ENCODE measurements at places on chromosomes 6 and 20.
A peak's percentile ranks its signal among the peaks of the same experiment; 100 is the strongest.

DNA sequence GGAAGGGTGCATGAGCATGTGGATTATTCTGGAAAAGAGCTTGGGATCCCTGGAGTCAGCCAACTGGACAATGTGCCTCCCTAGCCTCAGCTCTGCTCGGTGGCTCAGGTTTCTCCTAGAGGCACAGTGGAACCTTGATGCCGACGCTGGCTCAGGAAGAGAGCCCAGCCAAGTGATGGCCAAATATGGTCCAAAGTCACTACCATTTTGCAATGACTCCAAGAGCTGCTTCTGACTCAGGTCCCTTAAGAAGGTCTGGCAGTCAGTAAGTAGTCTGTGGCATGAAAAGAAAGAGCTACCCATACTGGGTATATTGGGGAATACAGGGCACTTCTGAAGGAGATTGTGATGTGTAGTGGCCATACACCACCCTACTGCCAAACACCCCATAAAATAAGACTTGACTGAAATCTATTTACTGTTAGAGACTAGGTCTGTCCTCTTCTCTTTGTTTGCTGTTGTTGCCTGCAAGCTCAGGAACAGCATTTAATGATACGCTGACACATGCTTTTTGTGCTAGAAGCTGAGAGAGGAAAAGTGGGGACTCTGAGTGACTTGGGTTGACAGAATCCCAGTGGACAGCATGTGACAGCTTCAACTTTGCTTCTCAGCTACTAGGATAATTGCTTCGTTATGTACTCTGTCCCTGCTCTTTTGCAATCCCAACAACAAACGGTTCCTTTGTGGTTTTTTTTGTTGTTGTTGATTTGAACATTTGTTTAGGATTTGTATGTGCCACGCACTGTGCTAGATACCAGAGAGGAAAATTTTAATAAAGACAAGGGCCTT is 30.3 kb upstream of the OGFRL1 start:
- DNase-seq = no peak

DNA sequence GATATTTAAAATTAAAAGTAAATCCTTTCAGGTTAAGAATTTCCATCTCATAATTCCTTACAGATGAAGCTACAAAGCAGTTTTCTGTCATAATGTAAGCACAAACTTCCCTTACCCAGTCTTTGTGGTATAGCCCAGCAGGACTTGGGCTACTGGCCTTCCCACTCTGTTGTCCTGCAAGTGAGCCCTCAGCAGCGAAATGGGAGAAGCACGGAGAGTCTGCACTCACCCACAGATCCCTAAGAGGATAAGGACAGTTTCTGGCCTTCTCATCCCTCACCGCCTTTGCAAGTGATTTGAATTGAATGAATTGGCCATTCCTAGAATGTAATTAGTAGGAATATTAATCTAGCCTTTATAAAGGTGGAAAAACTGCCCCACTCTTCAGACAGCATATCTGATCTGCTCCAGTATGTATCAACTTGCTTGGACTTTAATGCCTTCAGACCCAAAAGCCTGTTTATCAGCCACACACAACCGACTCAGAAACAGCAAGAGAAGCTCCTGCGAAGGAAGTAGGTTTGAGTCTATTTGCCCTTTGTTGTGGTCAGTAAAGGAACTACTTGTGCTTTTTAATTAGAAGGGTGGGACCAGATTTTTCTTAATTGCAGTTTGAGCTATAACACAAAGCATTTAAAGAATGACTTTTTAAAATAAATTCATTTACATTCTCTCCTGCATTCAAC is 29.9 kb upstream of the PRDM1 start:
- DNase-seq = peak; percentile 39

- no peak for DNase-seq
Measured at GRCh38 chr6:23377830-23378229, 748.2 kb upstream of the NRSN1 start.

DNA sequence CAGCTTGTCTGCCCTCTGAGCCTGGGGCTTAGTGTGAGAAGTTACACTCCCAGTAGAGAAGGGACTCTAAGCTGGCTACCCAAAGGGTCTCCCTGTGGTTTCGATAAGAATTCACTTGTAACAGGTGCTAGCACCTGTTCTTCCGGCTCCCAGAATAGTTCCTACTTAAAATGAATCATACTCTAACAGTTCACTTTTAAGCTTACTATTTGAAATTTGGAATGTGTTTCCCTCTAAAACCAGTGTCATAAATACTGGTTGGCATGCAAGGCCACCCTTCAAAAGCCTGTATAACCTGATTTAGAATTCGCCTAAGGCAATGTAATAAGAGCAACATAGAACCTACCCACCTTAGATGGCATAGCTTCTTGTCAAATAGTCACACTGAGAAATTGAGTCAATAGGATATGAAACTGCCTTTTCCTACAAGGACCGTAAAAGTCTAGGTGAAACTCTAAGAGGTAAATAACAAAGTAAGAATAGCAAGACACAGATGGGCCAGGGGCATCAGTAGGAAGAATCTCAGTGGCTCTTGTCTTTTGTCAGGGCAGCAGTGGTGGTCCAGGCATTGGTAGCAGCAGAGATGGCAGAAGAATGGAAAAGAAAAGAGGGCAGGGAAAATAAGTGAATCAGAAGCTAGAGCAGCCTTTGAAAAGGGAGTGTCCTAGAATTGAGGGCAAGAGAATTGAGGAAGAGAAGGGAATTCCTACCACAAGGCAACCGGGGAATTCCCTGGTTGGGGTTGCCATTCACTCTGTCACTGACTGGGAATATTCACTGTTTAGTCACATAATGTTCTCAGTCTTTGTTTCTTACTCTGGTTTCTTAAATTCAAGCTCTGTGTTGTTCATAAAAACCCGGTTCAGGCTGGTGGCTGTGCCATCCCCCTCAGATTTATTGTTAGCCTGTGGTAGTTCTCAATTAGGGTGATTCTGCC is 91.5 kb downstream of the HIVEP2 start:
- peak; percentile 51 for DNase-seq

GRCh38 chr20:46050444-46050843 is 21.4 kb downstream of the SLC12A5 start:
- no peak for DNase-seq

DNA sequence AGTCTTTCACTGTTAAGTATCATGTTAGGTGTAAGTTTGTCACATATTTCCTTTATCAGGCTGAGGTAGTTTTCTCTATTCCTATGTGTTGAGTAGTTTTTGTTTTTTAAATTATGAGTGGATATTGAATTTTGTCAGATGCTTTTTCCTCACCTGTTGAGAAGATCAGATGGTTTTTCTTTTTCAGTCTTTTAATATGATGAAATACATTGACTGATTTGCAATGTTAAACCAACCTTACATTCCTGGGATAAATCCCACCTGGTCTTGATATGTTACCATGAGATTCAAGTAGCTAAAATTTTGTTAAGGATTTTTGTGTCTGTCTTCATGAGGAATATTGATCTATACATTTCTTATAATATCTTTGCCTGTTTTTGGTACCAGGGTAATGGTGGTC is 52.1 kb downstream of the FOXO3 start:
- DNase-seq = no peak

- no peak for DNase-seq
Measured at GRCh38 chr20:62985444-62985778, 21.4 kb downstream of the BHLHE23 start.

- peak; percentile 76 for DNase-seq
Measured at GRCh38 chr20:32155017-32155981, 45.8 kb downstream of the TM9SF4 start.

- no peak for DNase-seq
Measured at GRCh38 chr6:163175301-163175700, 239.2 kb upstream of the QKI start.

DNA sequence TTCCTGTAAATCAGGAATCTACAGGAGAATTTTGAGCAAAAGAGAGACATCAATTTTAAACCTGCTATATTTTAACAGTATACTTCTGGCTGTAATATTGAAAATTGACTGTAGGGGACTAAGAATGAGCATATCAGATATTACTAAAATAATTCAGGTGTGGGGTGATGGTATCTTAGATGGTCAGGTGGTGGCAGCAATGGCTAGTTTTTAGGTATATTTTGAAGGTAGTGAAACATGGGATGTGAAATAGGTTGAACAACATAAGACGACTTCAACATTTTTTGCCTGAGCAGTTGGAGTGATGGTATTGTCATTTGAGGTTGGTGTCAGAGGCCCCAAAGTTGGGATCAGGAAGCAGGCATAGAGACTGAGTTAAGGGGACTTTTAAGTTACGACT is 32.1 kb downstream of the FAM83B start:
- DNase-seq = no peak

- no peak for DNase-seq
Measured at GRCh38 chr20:58260006-58260405, 31.6 kb upstream of the ANKRD60 start.

- no peak for DNase-seq
Measured at GRCh38 chr20:53136473-53136872, 164.3 kb downstream of the TSHZ2 start.

DNA sequence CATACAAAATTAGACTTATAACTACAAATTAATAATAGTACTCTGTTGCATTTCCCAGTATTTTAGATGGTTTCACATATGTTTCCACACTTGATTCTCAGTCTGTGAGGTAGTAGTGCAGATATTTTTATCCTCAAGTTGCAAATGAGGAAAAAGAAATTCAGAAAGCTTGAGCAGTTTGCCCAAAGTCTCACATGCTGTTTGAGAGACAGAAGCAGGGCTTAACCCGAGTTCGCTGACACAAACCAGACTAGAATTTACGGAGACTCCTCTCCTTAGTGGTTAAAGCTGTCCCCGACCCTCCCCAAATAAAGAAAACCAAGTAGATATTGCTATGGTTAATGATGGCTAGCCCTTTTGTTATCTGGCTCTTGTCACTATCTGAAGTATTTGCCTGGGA is 126.2 kb downstream of the TIAM2 start:
- no peak for DNase-seq

- DNase-seq = no peak
Measured at GRCh38 chr6:74282143-74282689, 586.2 kb downstream of the CD109 start.

- DNase-seq = no peak
Measured at GRCh38 chr20:58094698-58095097, 133.8 kb downstream of the ANKRD60 start.

- DNase-seq = no peak
Measured at GRCh38 chr20:9889270-9889981, 50.5 kb upstream of the PAK5 start.

DNA sequence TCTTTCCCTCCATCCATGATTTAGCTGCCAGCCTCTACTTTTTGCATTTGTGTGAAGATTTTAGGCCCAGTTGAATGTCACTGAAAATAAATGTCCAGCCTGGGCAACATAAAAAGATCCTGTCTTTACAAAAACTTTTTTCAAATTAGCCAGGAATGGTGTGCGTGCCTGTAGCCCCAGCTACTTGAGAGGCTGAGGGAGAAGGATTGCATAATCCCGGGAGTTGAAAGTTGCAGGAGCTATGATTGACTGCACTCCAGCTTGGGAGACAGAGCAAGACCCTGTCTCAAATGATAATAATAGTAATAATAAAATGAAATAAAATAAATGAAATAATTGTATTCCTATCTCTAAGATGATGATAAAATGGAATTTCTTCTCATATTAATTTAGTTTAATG is 5.0 kb upstream of the GFOD1 start:
- DNase-seq = no peak

DNA sequence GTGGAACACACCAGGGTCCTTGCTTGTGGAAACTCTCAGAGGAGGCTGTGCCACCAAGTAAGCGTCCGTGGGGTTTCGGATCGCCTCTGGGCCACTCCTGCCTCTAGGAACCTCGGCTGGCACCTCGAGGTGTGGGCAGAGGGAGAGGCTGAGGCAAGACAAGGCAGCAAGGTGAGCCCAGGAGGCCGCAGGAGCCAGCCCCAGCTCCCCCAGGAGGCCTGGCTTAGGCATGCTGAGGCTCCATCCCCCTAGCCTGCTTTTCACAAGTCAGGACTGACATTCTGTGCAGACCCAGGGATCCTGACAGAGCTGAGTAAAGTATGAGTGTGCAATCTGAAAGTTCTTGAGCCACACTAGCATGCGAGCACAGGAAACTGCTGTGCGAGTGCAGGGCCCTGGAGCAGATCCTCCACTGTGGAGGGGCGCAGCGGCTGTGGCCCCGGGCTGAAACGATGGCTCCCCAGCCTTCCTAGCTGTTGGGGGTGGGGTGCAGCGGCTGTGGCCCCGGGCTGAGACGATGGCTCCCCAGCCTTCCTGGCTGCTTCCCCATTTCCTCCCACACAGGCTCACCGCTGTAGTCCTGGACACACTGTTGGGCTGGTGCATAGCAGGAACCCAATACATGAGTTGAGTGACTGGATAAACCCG is 75.2 kb upstream of the CD93 start:
- DNase-seq = no peak

DNA sequence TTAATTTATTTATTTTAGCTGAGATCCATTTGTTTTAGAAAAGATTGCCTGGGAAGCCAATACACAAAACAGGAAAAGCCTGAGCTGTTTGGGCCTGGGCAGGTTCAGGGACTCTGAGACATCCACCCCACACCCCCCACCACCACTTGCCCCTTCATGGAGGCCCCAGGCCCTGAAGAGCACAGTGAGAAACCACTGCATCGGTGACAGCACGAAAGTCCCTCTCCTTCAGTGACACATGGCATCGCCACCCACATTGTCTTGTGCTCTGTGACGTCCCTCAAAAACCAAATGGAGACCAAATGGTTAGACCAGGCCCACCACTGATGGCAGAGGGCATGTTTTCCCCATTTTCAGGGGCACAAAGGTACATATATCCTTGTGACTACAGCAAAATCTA is 106.4 kb downstream of the SYNDIG1 start:
- DNase-seq = no peak

- DNase-seq = no peak
Measured at GRCh38 chr6:42820512-42821340, 38.9 kb downstream of the BICRAL start.

DNA sequence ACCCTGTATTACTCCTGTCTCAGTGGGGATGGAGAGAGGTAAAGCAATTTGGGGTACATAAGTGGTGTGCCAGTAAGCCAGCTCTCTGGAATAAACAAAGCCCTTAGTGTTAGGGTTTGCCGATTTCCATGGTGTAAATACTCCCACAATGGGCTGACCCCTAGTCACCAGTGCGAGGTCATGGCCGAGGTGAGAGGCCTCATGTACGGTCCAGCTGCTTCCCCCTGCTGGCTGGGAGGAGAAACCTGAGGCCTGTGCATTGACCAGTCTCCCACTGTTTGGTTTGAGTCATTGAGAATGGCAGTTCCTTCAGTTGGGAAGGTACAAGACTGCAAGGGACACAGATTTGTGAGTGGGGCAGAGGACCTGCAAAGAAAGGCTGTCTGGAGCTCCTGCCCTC is 382.0 kb downstream of the CDH26 start:
- DNase-seq = no peak

DNA sequence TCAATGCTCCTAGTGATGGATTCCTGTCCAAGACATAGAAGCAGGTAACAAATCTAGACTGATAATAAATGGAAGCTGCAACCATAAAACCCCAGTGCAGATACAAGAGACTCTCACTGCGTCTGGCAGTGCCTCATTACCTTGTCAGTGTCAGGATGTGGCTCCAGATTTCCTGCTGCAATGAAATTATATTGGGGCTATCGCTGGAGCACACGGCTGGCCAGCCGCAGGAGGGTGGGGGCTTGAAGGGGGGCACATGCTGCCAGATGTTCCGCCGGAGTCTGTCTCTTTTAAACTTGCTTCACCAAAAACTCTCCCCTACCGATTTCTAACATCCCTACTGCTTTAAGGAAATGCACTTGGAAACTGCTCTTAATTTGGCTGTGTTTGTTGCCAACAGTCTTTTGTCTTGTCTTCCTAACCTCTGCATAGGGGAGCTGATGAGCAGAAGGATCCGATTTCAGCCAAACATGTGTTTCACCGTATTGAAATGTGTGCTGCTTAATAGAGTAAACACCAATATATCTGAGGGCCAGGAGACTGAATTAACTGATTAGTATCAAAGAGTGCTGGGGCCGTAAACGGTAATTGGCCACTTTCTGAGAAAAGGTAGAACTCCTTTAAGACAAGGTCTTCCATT is 102.2 kb upstream of the EXOC2 start:
- peak; percentile 9 for DNase-seq

GRCh38 chr6:11330413-11330760 is 97.9 kb upstream of the NEDD9 start:
- DNase-seq = no peak
